ENCODE measurements at places on chromosomes 6 and 20.

GRCh38 chr6:89605861-89606260 lies 32.7 kb downstream of the LYRM2 start:
- DNase-seq: no peak

DNA sequence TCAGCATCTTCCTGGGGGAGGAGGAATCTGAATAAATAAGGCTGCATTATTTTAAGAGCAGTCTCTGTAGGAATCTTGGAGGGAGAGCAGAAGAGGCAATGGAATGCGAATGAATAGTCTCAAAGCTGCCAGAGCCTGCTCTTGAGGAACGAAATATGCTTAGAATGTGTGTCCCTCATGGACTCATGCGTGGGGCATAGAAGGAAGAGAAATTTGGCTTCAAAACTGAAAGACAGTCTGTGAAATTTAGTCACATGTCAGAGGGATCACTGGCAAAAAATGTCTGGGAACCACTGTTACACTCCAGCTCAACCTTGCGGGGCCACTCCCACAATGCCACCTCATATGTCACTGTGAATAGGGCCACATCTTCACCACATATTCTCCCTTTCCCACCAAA lies 95.5 kb downstream of the GJA10 start:
- no peak for DNase-seq

DNA sequence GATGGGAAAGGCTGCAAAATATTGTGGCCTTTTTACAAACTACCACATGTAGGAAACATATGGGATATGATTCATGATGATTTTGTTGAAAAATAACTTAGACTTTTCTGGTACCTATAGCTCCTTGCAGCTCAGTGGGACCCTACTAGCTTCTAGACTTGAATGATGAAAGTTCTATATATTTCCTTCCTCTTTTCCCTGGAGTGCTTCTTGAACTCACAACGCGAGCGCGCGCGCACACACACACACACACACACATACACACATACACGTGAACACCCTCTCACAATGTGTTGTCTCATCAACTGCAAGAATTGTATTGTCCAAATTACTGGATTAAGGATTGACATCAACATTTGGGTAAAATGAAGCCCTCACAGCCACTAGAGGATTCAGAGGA lies 61.9 kb downstream of the TOX2 start:
- no peak for DNase-seq

DNA sequence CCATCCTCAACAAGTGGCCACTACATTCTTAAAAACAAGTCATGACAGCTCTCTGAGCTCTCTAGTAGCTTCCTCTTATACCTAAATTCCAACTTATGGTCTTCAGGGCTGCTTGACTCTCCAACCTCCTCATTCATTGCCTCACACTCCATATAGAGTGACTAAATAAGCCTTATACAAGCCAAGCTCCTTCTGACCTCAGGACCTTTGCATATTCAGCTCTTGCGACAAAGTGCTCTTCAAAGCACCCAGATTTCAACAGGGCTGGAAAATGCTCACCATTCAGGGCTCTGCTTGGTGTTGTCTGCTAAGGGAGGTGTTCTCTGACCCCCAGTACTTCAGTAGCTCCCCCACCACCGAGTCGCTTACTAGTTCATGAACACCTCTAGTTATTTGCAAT lies 3.7 kb downstream of the TREML2 start:
- DNase-seq: no peak

GRCh38 chr6:118746145-118746824 lies 94.9 kb upstream of the CEP85L start:
- DNase-seq: no peak

- DNase-seq: no peak
These were observed 81.9 kb downstream of the LRFN2 start for GRCh38 chr6:40505191-40505810.

DNA sequence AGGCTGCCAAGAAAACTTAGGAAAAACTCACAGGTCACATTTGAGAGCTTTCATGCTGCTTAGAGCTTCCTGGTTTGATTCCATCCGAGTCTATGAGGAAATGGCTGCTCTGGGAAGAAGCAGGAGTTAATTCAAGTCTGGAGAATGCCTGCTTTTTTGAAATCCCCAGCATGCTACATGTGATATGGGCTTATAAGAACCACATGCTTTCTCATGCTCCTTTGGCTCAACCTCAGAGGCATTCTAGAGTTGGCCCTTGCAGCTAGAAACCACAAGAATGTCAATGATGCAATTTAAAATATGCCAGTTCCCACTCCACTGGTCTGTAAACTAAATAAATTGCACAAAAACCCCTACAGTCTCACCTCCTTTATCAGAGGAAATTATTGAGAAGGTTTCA lies 142.9 kb upstream of the OLIG3 start:
- no peak for DNase-seq

DNA sequence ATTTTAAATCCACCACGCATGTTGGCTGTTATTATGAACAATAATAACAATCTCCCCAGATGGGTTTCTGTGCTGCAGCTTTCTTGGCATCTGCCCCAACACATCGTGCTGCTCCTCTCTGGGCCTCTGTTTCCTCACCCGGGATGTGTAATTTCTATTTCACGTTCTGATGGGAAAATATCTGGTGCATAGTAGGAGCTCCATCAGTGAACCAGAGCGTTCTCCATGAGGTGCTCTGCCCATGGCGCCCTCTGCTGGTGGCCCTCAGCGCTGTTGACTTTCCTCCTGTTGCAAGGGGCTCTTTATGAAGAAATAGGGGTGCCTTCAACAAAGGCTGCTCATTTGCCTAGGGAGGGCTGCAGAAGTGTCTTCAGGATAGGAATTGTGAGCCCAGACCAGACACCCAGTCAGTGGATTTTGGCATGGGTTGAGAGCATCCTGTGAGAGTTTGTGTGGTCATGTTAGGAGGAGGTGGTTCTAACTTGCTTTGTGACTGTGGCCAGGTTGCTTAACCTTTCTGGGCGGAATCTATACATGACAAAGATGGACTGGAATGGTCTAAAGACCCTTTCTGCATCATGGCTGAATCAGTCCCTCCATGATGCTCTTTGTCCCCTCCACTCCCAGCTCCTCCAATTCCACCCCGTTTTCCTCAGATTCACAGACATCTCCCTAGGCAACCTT lies 8.1 kb downstream of the SCRT2 start:
- DNase-seq: no peak

All from CD8-positive, alpha-beta memory T cell (primary cell).